ENCODE measurements at places on chromosomes 6 and 20.

DNA sequence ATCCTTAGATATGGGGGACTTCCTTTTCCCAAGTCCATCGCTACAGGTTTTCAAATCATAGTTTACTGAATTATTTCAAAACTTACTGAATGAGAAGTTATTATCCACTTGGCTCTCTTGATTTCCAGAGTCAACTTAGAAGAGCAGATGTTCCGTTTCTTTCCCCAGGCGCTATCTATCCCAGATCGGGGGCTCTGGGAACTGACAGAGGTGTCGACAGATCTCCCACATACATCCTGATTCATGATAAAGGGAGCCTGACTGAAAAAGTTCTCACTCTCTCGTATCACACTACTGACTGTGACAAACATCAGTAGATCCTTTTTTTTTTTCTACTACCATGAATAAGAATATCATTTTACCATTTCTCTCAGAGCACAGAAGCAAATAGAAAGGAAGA, 654.8 kb downstream of the RNF144B start:
- no peak for DNase-seq

DNA sequence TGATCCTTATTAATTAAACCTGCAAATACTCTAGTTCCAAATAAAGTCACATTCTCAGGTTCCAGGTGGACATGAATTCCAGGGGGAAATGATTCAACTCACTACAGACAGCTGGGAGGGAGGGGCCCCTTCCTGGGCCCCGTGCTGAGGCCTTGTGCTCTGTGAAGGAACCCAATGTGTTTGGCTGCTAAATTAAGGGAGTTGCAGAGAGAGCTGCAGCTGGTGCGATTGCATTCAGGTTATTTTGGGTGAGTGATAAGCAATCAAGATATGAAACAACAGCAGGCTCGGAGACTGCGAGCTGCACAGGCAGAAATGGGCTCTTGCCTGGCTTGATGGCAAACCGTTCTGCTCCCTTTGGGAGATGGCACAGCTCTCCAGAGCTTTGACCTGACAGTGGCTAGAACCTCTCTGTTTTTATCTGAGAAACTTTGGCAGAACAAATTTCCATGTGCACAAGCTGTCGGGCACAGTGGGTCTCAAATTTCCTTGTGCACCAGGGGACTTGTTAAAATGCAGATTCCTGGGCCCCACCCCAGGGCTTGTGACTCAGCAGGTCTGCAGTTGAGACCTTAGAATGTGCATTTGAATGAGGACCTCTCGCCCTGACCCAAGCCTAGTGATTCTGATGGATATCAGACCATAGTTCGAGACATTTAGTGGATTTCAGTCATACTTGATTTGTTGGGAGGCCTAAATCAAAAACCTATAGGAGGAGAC, 9.8 kb downstream of the MAPK13 start:
- no peak for DNase-seq

- no peak for DNase-seq
Measured at GRCh38 chr20:16699293-16699692, 30.5 kb upstream of the SNRPB2 start.

- DNase-seq: no peak
Measured at GRCh38 chr20:53737396-53738038, 143.9 kb upstream of the ZNF217 start.

DNA sequence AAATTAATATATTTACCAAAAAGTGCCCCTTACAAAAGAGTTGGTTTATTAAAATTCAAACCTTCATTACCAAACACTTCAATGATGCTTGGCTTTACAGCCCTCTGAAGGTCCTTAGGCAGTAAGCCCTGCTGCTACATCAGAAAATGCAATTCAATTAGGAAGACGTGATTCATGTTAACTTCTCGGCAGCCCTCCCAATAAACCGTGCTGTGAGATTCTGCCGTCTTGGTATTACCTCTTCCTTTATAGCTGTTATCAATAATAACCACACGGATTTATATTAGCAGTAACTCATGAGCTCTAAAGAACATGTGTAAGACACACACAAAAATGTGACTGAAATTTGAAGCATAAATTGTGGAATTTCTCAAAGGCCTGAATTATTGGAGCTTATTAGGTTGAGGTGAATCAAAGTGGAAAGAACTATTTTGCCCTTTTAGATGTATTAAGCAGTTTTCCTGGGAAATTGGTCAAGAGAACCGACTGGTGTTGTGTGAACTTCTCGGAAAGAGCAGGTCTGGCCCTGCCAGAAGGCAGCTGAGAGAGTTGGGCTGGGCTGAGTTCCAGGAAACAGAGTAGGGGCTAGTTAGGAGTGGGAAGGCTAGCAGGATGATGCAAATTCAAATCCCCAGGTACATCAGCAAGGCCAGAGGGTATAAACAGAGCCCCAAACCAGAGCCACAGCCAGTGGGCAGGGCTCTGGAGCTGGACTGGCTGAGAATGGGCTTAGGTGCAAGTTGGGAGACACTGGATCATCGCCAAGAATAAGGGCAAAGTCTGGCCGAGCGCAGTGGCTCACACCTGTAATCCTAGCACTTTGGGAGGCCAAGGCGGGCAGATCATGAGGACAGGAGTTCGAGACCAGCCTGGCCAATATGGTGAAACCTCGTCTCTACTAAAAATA, 33.1 kb downstream of the FGD2 start:
- DNase-seq: no peak

DNA sequence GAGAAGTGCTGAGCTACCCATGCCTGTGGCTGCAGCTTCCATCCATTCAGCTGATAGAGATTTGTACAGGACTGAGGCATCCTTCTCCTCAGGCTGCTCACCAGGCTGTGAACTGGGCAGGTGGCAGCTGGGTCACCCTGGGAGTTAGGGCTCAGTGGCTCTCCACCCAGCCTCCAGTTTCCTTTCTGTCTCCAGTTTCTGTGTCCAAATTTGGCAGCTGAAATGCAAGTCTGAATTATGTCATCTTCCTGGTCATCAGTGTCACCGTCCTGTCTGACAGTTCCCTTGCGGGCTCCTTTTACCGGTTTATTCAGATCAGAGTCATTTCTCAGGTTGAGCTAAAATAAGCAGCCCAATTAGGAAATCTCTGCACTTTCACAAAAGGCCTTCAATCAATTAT, 93.3 kb downstream of the EDN1 start:
- DNase-seq: no peak

GRCh38 chr6:3789896-3790558, 38.5 kb upstream of the PXDC1 start:
- DNase-seq: no peak

DNA sequence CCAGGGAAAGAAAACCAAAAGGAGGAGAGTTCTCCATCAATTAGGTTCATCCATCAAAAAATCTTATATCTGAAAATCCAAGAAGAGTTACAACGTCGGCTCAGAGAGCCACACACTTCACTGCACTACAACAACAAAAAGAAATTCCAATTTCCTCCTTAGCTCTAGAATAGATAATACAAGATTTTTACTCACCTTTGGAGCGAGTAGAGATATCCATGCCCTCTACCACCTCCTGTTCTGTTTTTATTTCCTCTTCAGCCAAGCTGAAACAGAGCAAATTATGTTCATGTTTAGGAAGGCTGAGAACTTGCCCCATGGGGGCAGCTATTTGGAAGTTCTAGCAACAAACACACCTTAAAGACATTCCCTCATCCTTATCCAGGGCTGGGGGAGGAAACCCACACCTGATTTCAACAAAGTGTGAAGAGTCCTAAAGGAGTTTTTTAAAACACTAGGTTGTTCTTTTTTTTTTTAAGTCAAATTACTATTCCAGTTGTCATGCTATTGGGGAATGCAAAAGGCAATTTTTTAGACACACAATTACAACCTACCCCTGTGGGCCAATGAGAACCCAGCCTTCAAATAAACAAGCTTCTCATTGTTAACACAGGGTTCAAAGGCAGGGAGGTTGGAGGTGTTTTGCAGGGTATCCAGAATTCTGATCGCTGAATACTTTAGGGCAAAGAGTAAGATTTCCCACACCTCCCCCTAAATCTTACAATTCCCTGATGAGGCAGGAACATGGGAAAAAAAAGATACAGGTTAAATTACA, 8.7 kb downstream of the ZMYND8 start:
- DNase-seq: no peak

DNA sequence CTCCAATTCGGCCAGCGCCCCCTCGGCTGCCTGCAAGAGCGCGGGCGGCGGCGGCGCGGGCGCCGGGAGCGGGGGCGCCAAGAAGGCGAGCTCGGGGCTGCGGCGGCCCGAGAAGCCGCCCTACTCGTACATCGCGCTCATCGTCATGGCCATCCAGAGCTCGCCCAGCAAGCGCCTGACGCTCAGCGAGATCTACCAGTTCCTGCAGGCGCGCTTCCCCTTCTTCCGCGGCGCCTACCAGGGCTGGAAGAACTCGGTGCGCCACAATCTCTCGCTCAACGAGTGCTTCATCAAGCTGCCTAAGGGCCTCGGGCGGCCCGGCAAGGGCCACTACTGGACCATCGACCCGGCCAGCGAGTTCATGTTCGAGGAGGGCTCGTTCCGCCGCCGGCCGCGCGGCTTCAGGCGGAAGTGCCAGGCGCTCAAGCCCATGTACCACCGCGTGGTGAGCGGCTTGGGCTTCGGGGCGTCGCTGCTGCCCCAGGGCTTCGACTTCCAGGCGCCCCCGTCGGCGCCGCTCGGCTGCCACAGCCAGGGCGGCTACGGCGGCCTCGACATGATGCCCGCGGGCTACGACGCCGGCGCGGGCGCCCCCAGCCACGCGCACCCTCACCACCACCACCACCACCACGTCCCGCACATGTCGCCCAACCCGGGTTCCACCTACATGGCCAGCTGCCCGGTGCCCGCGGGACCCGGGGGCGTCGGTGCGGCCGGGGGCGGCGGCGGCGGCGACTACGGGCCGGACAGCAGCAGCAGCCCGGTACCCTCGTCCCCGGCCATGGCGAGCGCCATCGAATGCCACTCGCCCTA, 963 bp downstream of the FOXF2 start:
- no peak for DNase-seq

- no peak for DNase-seq
Measured at GRCh38 chr6:81766482-81767069, 14.1 kb upstream of the TENT5A start.

DNA sequence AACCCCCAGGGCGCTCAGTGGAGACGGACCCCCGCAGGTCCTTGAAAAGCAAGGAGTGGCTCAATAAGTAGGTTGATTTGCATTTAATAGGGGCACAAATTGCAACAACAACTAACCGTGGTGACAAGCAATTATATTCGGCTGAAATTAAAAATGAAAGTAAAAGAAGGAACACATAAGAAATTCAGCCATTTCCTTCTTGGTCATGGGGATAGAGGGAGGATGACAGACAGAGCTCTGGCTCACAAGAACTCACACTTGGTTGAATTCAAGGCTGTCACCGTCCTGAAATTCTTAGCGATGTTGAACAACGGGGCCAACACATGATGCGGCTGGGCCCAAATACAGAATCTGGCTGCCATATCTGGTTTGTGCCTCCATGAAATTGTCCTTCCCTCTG, 129.0 kb downstream of the EDN3 start:
- DNase-seq: no peak

DNA sequence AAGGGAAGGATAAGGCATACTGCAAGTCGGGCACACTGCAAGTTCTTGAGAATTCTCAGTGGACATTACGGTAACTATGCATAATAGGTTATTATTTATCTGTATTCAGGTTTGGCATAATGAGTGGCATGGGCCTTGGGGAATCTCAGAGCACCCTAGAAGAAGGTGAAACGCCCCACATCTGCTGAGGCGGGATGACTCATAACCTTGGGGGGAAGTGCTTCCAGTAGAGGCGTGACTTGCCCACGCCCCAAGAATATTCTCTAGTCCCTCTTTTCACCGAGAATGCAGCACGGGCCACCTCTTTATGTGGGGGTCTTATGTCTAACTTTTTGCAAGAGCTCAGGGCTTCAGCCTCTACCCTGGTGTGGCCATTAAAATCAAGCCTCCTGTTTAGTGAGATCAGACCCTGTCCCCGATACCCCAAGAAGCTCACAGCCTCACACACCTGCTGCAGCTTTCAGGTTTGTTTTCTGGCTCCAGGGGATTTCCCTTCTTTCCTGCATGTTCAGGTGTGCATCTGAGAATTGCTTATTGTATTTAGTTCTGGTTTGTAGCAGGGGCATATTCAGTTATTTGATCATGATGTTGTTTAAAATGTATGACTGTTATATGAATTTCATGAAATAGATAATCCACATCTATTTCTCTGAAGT, 19.1 kb downstream of the ZFP64 start:
- DNase-seq: no peak

DNA sequence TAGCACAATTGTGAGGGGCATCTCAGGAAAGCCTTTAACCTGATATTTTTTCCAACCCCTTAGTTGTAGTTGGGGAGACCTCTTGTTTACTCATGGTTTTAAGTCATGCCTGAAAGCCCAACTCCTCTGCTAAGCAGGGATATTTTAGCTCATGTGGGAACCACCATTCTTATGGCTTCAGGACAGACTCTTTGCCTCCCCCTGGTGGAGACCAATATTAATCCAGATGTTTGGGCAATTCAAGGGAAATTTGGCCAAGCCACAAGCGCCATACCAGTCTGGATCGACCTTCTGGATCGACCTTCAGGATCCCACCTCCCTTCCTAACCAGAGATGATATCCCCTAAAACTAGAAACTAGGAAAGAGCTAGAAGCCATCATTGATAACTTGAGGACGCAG, 211.2 kb downstream of the C6orf118 start:
- DNase-seq: no peak

GRCh38 chr20:25248786-25249172, 894 bp downstream of the PYGB start:
- DNase-seq: no peak

DNA sequence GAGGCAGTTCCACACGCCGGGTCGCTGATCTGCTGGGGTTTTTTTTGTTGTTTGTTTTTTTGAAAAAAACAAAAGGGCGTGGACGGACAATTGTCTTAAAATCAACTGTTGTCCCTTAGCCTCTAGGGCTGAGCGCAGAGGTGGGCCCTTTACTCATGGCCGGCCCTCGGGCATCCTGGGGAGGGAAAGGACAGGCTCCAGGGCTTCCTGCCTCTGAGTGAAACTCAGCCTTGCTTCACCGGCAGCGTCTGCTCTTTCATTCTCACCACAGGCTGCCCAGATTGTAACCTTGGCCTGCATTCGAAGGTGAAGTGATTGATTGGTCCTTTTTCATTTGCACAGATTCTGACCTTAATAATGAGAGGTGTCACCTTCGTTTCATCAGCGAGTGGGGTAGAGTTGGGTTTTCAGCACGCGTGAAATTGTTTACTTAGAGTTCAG, 797 bp downstream of the SMIM13 start:
- DNase-seq: no peak

DNA sequence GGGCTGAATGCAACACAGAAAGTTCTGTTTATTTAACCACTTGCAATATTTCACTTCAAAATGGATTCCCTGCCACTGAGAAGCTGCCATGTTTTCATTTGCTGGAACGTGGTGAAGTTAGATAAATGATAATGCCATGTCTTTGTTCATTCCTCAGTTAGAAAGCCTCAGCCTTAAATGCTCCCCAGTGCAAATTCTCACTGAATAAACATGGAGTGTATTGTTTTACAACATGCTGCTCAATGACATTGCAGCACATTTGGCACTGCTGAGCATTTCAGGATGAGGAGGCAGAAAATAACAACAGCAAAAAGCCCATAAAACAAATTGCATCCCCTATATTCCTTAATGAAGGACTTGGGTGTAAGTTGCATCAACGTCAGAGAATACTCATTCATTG, 913.8 kb upstream of the FLRT3 start:
- DNase-seq: no peak

GRCh38 chr20:3407771-3408637, 535 bp upstream of the DNAAF9 start:
- peak; percentile 69 for DNase-seq
